ENCODE measurements at places on chromosomes 11 and 22. TPM values are rescaled to one million over a fixed set of nuclear protein-coding genes. Genes with fewer than 3 reads are reported as not detected.

DNA sequence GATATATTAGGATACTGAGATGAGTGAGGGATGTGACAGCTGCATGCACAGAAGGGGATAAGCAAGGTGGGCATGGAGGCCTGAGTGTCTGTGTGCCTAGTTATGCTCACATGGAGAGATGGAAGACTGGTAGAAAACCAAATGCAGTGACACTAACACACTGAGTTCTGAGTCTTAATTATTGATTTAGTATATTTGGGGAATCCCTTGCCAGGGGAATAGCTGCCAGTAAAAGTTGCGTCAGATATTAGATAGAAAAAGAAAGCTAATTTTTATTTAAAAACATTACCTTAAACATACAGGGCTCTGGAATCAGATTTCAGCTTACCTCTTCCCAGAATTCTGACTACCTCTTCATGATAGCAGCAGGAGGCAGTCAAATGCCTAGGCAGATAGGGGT, 620.5 kb downstream of the METTL15 start:
- DNase-seq = no peak

- no peak for DNase-seq
Measured at GRCh38 chr11:44565953-44566949, 788 bp downstream of the CD82 start.

The NPTXR gene
- polyA plus RNA-seq = 11.0 TPM

The MMP10 gene
- not detected for polyA plus RNA-seq

The MPEG1 gene
- 9.0 TPM for polyA plus RNA-seq
